Activated CD8-positive, alpha-beta T cell treated with anti-CD3 and anti-CD28 coated beads for 36 hours (primary cell): ENCODE measurements at places on chromosomes 4 and X.

DNA sequence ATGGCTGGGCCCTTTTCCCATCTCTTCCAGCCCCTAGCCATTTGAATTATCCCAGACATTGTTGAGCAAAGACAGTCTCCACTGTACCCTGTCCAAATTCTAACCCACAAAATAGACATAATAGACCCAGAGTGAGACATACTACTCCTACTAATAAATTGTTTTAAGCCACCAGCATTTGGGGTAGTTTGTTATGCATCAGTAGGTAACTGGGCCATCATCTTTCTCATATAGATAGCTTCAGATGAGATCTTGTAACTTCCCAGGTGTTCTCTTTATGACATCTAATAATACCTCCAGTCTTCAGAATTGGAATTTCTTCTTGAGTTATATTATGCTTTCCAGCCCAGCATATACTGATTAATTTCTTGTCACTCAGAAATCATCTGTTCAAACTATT lies 117.2 kb upstream of the OTUD4 start:
- no peak for DNase-seq

DNA sequence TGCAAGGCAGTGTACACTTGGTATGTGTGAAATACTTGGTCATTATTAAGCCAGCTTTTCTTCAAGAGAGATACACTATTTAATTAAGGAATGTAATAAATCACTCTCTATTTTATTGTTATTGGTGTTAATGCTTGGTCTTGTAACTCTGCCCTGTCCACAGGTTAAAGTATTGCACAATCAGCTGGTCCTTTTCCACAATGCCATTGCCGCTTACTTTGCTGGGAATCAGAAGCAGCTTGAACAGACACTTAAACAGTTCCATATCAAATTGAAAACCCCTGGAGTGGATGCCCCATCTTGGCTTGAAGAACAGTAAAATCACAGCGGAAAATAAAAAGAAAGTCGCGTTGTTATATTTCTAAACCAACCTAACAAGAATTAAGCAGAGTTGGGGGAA lies 26.2 kb upstream of the FHDC1 start:
- no peak for DNase-seq

GRCh38 chr4:20265726-20266125 lies 14.0 kb downstream of the SLIT2 start:
- no peak for DNase-seq

DNA sequence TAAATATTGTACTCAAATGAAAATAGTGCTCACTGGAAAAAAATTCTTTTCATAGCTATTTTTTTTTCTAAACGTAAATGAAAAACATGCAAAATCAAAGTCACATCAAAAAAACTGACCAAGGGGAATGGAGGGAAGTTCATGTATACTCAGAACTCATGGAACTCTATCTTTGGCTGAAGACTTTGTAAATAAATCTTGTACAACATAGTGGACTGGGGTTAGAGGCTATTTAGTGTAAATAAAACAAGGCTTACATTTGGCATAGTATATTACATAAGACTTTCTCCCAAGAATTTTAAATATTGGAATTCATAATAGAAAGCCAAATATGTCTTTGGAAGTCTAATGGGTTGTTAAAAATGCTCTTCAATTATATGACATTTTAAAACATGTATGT lies 59.8 kb upstream of the PDE5A start:
- DNase-seq, result no peak

- DNase-seq, result no peak
These were observed 666.0 kb downstream of the GRID2 start for GRCh38 chr4:92969650-92970379.

GRCh38 chr4:33696041-33696440 lies 2548.3 kb downstream of the ARAP2 start:
- no peak for DNase-seq

DNA sequence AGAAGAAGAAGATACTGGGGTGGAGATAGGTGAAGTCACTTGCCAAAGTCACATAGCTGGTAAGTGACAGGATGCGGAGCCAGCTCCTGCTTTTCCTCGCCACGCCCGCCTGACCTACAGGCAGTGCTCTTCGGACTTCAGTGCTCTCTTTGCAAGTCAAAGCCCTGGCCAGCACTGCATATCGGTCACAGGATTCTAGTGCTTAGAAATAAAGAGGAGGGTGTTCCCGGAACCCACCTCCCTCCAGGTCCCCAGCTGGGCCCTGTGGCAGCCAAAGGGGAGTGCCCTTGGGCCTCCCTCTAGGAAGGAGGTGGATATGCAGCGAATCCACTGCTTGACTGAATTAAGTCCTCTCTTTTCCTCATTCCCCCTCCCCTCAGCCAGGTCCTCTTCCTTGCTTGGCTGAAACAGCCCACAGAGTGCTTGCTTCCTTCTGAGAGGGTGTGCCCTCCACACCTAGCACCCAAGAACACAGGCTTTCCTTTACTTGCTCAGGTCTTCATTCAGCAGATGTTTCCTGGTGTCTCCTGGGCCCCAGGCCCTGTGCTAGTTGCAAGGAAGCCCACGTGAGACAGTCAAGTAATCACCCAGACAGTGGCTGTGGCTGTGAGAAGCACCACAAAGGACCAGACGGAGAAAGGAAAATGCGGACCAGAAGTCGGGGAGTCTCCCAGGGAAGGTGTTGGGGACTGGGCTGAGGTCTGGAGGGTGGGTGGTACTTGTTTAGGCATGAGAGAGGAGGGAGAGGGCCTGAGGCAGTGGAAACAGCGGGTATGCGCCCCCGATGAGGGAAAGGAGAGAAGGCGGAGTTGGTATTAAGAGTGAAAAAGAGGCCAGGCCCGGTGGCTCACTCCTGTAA lies 14.0 kb upstream of the HMGB3 start:
- DNase-seq, result no peak
